ENCODE measurements at places on chromosomes 11 and 22.

- H3K4me1 ChIP-seq, result no peaks in the 10 kb centered on the region
- H3K4me3 ChIP-seq, result no peak overlapping the region
- no peak overlapping the region for H3K27ac ChIP-seq
Measured at GRCh38 chr11:17635551-17635938, 83.8 kb upstream of the MYOD1 start.

- H3K27ac ChIP-seq, result no peak overlapping the region
- H3K36me3 ChIP-seq, result no peaks in the 10 kb centered on the region
- H3K4me1 ChIP-seq, result no peaks in the 10 kb centered on the region
- ATAC-seq, result no peak
- no peaks in the 10 kb centered on the region for H3K27me3 ChIP-seq
Measured at GRCh38 chr11:35969089-35970042, 25.5 kb downstream of the LDLRAD3 start.

DNA sequence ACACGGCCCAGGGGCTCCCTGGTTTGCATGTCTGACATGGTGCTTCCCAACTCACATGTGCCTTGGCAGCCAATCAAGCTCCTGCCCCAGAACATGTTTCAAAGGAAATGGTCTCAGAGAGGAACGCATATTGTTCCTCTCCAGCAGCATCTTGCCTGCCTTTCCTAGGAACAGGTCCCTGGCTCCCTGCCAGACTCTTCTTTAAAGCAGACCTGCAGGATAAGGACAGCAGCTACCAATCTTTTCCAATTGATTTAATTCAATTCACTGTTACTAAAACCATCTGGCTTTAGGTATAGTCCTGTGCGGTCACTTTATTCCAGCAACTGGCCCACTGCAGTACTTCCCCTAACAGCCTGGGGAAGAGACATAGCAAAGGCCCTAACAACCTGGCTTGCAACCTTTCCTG, 79.9 kb downstream of the AMBRA1 start:
- ATAC-seq, result no peak
- no peaks in the 10 kb centered on the region for H3K27me3 ChIP-seq
- H3K27ac ChIP-seq, result no peak overlapping the region
- no peaks in the 10 kb centered on the region for H3K4me1 ChIP-seq
- peaks cover 26% of the 10 kb centered on the region for H3K36me3 ChIP-seq

DNA sequence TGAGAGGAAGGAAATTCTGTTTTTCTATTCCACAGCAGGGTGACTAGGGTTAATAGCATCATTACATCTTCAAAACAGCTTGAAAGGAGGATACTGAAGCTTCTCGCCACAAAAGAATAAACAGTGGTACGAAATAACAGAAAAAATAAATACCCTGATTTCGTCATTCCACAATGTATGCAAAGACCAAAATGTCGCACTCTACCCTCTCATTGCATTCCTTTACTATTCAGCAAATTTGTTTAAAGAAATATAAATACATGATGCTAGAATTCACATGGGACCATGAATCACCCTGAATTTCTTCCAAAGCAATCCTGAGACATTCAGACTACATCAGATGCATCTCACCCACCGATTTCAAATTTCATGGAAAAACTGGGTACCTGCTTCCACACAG, 112.3 kb upstream of the TOP3B start:
- peaks cover 51% of the 10 kb centered on the region for H3K4me1 ChIP-seq
- H3K27ac ChIP-seq, result no peak overlapping the region
- no peak for ATAC-seq

GRCh38 chr11:133545199-133545803, 13.0 kb upstream of the OPCML start:
- H3K36me3 ChIP-seq, result no peaks in the 10 kb centered on the region
- H3K27ac ChIP-seq, result no peak overlapping the region
- peaks cover 8% of the 10 kb centered on the region for H3K27me3 ChIP-seq
- no peak overlapping the region for H3K4me3 ChIP-seq

DNA sequence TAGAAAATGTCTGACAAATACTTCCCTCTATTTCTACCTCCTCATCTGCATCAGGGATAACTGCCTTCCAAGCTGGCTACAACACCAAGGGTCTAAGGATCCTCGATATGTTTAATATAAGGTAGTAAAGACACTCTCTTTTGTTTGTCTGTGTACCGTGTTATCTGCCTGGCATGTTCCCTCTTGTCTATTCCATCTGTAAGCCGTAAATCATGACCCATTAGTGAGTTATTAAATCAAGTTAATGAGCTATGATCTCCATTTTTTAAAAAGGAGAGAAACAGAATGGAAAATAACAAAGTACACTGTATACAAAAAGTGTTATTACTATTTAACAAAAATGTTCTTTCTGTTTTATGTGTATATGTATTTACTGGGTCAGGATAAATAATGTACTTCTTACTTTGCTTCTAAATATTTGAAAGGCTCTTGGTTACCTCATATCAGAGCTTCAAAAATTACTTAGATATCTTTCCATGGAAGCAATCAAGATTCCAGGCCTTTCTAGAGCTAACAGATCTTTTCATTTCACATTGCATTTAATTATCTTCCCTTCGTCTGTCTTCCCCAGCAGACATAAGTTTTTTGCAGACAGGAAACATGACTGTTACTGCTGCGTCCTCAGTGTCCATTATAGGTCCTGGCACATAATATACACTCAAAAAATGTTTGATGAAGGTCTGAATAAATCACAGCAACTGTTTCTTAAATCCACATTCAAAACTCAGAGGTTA, 342.6 kb upstream of the CCDC90B start:
- no peak overlapping the region for H3K27ac ChIP-seq
- no peak for ATAC-seq
- H3K27me3 ChIP-seq, result peaks cover 16% of the 10 kb centered on the region
- no peak overlapping the region for H3K4me3 ChIP-seq
- H3K36me3 ChIP-seq, result no peaks in the 10 kb centered on the region

DNA sequence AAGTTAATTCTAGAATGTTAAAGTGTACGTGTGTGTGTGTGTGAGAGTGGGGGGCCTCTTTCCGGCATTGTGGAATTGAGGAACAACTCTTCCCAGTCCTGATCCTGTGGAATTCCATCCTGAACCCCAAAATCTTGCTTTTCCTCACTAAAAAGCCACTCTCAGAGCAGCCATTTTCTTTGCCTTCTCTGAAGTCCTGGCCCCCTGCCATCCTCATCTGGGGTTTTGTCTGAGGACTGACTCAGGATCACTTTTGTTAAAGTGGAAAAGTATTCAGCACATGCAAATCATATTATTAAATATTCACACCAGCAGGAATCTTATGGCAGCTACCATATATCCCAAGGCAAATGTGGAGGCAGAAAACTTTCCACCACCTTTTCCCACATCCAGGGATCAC, 3.8 kb downstream of the SCN4B start:
- no peak overlapping the region for H3K4me3 ChIP-seq
- H3K4me1 ChIP-seq, result peaks cover 9% of the 10 kb centered on the region
- H3K27me3 ChIP-seq, result peaks cover 75% of the 10 kb centered on the region
- no peaks in the 10 kb centered on the region for H3K36me3 ChIP-seq
- no peak overlapping the region for H3K27ac ChIP-seq
- ATAC-seq, result no peak

- peaks cover 29% of the 10 kb centered on the region for H3K4me1 ChIP-seq
- H3K4me3 ChIP-seq, result no peak overlapping the region
- peaks cover 15% of the 10 kb centered on the region for H3K27me3 ChIP-seq
- no peak for ATAC-seq
- H3K27ac ChIP-seq, result no peak overlapping the region
- H3K36me3 ChIP-seq, result no peaks in the 10 kb centered on the region
Measured at GRCh38 chr11:73275381-73275750, 3.2 kb downstream of the P2RY6 start.

GRCh38 chr11:119486691-119487259, 63.8 kb upstream of the THY1 start:
- no peaks in the 10 kb centered on the region for H3K36me3 ChIP-seq
- H3K27ac ChIP-seq, result no peak overlapping the region
- ATAC-seq, result no peak

- ATAC-seq, result peak; percentile 98
- no peaks in the 10 kb centered on the region for H3K27me3 ChIP-seq
- peak overlapping the region; percentile 88 for H3K27ac ChIP-seq
- H3K36me3 ChIP-seq, result no peaks in the 10 kb centered on the region
Measured at GRCh38 chr11:73177778-73178539, 35.8 kb upstream of the FCHSD2 start.

DNA sequence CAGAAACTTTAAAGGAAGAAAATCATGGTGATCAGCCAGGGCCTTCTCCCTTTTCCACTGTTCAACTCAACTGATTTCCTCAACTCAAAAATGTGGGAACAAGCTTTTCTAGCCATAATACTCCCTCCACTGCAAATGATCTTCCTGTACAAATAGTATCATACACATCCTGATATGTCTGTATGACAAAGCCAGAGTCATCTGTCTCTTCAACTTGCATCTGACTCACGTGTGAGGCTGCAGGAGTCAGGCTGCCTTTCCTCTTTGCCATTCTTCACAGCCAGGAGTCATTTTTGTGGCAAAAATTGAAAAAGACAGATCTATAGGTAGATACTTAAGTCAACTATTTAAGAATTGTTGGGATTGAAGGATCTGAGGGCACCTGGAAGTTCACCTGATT, 13.3 kb downstream of the PATZ1 start:
- peaks cover 8% of the 10 kb centered on the region for H3K4me1 ChIP-seq
- no peaks in the 10 kb centered on the region for H3K27me3 ChIP-seq
- no peak for ATAC-seq
- no peak overlapping the region for H3K27ac ChIP-seq
- H3K36me3 ChIP-seq, result peaks cover 70% of the 10 kb centered on the region
- no peak overlapping the region for H3K4me3 ChIP-seq

DNA sequence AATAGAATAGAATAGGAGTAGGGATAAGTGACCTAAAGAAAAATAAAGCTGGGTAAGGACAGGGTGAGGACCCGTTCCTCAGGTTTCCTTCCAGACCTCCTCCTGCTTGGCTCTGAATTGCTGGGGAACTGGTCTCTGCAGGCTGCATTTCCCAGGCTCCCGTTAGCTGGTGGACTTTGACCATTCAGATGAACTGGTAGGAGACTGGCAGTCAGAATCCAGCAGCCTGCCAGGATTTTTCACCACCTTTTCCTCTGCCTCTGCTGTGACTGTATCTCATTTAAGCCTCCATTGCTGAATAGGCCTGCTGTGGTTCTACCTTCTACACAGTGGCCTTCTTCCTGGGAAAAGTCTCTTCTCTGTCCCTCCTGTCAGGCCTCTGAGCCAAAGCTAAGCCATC, 24.6 kb upstream of the SMPD1 start:
- no peaks in the 10 kb centered on the region for H3K36me3 ChIP-seq
- H3K4me1 ChIP-seq, result no peaks in the 10 kb centered on the region
- H3K27ac ChIP-seq, result no peak overlapping the region
- no peak for ATAC-seq
- no peak overlapping the region for H3K4me3 ChIP-seq

GRCh38 chr11:66877588-66878385, 20.9 kb downstream of the LRFN4 start:
- peaks cover 11% of the 10 kb centered on the region for H3K4me1 ChIP-seq
- H3K36me3 ChIP-seq, result no peaks in the 10 kb centered on the region
- H3K27ac ChIP-seq, result no peak overlapping the region
- ATAC-seq, result no peak
- H3K27me3 ChIP-seq, result peaks cover 55% of the 10 kb centered on the region

DNA sequence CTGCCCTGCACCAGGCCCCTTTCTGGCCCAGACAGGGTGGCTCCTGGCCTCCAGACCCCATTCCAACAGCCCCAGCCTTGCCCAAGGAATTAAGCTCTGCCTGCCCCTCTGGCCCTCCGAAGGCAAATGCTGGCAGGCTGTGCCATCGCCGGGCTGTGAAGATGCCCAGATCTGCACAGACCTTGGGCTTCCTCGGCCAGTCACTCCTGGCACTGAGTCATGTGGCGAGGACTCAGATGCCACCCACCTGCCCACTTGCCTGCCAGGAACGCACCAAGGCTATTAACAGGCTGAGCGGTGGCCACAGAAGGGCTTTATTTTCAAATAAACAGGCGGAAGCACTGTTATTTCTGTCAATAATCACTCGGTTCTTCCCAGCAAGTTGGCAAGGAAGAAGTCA, 50.3 kb upstream of the TTLL12 start:
- H3K4me1 ChIP-seq, result peaks cover 7% of the 10 kb centered on the region
- no peak overlapping the region for H3K4me3 ChIP-seq
- H3K36me3 ChIP-seq, result no peaks in the 10 kb centered on the region
- H3K27ac ChIP-seq, result no peak overlapping the region
- peaks cover 76% of the 10 kb centered on the region for H3K27me3 ChIP-seq
- ATAC-seq, result no peak

- no peak overlapping the region for H3K4me3 ChIP-seq
- no peaks in the 10 kb centered on the region for H3K27me3 ChIP-seq
- no peaks in the 10 kb centered on the region for H3K36me3 ChIP-seq
- no peak for ATAC-seq
- H3K27ac ChIP-seq, result no peak overlapping the region
Measured at GRCh38 chr11:39968071-39968470, 1491.4 kb downstream of the LRRC4C start.

- H3K27me3 ChIP-seq, result no peaks in the 10 kb centered on the region
- no peak overlapping the region for H3K4me3 ChIP-seq
- peaks cover 52% of the 10 kb centered on the region for H3K36me3 ChIP-seq
- H3K27ac ChIP-seq, result no peak overlapping the region
- ATAC-seq, result no peak
Measured at GRCh38 chr11:17845431-17845881, 110.9 kb downstream of the KCNC1 start.

DNA sequence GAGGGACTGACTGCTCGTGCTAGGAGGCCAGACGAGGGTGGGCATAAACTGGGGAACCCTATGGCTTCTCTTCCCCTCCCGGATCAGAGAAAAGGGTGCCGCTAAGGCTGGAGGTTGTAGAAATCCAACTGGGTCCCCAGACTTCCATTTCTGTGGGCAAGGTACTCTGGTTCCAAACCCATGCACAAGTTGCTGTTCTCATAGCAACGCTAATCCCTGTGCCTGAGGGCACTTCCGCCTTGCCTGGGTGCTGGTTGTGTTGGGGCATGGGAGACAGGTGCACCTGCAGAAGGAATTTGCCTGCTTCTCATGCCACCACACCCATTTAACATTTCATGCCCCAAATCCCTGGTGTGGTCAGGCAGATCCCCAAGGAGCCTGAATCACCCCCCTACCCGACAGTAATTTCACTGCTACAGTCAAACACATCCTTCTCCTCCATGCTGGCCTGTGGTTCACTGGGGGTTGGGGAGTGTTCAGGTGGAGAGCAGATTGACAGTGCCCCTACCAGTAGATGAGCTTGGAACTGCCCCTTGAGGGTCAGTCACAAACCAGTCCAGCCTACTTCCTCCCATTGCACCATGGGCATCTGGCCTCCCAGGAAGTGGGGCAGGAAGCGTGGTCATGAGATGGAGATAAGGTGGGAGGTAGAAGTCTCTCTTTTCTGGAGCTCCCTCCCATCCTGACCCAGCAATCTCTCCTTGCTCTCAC, 1.2 kb downstream of the C2CD2L start:
- ATAC-seq, result no peak
- H3K4me3 ChIP-seq, result peak overlapping the region; percentile 88
- peaks cover 34% of the 10 kb centered on the region for H3K4me1 ChIP-seq
- no peaks in the 10 kb centered on the region for H3K27me3 ChIP-seq
- H3K36me3 ChIP-seq, result peaks cover 26% of the 10 kb centered on the region

DNA sequence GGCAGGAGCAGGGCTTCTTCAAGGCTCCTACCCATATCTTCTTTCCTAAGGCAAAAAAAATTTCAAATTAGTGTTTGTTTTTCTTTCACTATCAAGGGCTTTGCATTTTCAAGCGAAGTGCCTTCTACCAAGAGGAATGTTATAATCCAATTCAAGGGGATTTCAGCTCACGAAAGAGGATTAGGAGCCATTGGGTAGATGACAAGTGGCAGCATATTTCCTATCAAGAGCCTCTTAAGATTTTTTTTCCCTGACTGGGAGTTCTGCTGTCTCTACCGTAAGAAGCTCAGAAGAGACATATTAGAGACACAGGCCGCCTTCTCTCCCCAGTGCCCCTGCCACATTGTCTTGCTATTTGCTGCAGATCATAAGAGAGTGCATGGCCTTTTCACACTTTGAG, 55.9 kb upstream of the BMAL1 start:
- no peak for ATAC-seq
- no peak overlapping the region for H3K4me3 ChIP-seq
- H3K27ac ChIP-seq, result no peak overlapping the region
- no peaks in the 10 kb centered on the region for H3K36me3 ChIP-seq
- no peaks in the 10 kb centered on the region for H3K4me1 ChIP-seq

Measured in stimulated activated memory B cell treated with anti-CD40 and anti-IgM and Interleukin-4, amounts not matched to agents 10 μg/mL and 1 μg/mL and 100 μg/mL, for 72 hours (primary cell).